NCI-H187 (cell line): ENCODE measurements at places on chromosomes 11 and 22.

GRCh38 chr11:65581928-65582327, 6.1 kb downstream of the EHBP1L1 start:
- no peak for DNase-seq

DNA sequence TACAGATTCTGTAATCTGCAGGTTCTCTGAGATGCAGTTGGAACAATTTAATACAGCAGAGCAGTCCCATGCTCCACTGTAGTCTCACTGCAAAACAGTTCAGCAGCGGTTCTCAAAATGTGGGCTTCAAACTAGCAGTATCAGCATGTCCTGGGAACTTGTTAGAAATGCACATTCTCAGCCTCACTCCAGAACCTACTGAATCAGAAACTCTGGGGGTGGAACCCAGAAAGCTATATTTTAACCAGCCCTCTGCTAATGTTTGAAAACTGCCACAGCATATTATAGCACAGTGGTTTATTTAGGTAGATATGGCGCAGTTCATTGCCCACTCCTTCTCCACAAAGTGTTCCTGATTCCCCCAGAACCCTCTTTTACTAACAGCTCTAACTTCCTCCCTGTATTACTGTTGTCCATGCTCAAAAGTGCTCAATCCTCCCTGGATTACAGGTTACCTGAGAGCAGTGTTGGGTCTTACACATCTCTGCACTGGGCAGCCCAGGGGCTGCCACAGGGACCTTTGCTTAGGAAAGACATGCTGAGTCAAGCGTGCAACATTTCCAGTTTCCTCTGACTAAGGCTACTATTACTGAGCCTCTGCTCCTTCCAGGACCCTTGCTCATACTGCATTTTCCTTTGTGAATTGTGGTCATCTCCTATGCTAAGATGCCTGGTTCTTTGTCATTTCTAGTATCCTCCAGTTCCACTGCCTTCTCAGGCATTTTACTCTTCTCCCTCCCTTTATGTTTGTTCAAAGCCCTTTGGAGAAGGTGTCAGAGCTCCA, 7.7 kb upstream of the DGAT2 start:
- DNase-seq, result no peak

DNA sequence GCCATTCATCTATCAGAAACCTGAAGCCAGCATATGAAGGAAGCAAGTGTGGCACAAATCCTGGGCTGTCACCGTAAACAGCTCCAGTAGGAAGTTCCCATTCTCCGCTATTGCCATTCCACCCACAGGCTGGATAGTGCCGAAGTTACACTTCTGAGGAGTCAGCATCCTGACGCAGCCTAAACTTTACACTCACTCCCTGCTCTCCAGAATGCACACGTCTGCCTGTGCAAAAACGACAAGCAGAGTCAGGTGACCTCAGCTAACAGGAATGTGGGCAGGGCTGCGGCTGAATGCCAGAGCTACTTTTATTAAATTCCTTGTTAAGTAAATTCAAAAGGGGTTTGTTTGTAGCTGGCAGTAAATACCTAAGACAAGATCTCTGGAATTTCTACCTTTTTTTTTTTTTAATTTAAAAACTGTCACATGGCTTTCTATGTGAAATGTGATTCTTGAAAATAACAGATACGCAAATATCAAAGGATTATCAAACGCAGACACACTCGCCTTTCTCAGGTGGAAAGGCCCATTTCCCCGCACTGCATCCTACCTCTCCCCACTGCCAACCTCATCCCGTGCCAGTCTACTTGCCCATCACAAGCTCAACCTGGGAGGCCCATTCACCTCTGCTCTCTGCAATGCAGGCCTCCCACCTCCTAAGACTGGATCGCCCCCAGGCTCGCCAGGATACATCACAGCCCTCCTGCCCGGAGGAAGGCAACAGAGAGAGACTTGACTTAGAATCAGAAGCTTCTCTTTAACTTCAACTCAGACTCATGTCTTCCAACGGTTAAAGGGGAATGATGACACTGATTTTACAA, 33.5 kb downstream of the NFRKB start:
- DNase-seq, result no peak

DNA sequence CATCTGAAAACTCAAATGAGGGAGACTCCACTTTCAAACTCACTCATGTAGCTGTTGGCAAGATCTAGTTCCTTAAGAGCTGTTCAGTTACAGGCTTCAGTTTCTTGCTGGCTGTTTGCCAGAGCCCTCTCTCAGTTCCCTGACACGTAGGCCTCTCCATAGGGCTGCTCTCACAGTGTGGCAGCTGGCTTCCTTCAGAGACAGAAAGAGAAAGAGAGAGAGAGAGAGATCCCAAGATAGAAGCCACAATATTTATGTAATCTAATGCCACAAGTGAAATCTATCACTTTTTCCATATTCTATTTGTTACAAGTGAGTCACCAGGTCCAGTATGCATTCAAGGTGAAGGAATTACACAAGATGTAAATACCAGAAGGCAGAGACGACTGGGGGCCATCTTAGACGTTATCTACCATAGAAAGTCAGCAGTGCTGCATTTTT, 168.8 kb downstream of the RCN1 start:
- no peak for DNase-seq

DNA sequence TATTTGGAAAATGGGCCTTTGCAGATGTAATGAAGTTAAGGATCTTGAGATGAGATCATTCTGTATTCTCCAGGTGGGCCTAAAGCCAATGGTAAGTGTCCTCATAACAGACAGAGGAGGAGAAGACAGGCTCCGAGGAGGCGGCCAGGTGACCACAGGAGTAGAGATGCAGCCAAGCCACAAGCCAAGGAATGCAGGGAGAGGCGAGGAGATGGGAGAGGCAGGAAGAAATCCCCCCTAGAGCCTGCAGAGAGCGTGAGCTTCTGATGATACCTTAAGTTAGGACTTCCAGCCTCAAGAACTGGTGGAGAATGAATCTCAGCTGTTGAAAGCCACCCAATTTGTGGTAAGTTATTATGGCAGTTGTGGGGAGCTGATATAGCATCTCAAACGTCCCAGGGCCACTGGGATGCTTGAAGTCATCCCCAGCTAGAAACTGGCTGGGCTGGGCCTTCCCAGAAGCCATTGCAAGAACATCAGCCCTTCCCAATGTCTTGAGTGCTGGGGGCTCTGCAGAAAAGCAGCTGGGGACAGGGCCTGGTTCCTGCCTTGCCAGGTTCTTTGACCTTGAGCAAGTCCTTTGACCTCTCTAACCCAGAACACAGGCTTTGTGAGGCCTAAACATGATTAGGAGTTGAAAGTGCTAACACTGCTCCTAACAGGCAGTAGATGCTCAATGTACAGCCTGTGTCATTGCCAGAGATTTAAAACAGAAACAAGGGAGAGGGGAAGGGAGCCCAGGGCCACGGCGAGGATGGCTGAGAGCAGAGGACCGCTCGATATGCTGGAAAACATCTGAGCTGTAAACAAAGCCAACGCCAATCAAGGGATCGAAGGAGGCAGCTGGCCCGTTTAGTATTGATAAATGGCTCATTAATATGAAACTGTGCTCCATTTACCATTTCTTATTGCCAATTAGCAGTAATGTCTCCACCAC, 632.3 kb downstream of the TBC1D22A start:
- no peak for DNase-seq

GRCh38 chr22:42926104-42926503, 69.0 kb upstream of the ARFGAP3 start:
- DNase-seq, result no peak

- DNase-seq, result no peak
Measured at GRCh38 chr11:119316729-119317591, at the start of gene MCAM. Gene MCAM, minus strand, starts transcription at chr11:119317130. Its CDS starts 29 bp downstream, at chr11:119317101.

- no peak for DNase-seq
Measured at GRCh38 chr11:129611661-129612446, 203.8 kb upstream of the TMEM45B start.

DNA sequence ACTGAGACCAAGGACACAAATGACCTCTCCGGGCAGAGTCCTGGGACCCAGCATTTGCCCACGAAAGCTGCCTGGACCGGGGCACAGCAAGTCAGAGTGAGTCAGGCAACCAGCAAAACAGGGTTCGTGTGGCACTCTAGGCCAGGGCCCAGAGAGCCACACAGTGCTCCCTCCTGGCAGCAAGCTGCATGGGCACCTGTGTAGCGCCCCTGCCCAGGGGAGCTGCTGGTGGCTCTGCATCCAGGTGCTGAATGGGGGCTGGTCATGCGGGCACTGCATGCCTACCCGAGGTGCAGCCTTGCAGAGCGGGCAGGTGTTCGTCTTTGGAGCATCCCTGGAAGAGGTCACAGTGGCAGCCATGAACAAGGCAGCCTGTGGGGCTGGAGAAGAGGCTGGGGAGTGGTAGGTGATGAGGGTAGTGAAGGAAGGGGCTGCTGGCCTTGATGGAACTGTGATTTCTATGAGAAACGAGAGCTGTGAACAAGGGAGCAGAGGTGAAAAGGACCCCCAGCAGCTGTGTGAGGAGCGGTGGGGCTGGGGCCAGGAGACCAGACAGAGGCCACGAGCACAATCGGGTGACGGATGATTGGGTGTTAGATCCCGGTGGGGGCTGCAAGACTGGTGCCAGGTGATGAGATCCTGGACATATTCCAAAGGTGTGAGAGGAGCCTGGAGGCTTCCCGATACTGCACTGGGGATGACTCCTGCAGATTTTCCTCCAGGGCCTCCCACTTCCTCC, 63.3 kb downstream of the DGCR2 start:
- no peak for DNase-seq

DNA sequence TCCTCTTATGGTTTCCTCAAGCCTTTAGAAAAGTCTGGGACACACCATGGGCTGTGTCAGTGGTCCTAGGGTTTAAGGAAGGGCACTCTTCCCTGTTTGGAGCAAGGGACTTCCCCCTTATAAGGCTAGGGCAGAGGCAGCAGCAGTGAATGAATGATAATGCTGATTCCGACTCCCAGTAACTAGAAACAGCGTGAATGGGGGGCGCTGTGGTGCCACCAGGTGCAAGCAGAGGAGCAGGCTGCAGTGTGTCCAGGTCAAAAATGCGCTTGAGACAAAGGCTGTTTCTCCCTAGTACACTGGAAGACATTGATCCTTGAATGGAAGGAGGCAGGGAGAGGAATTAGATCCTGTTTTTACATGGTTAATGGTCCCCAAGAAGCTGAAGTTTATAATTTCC, 11.6 kb upstream of the RIC3 start:
- no peak for DNase-seq

DNA sequence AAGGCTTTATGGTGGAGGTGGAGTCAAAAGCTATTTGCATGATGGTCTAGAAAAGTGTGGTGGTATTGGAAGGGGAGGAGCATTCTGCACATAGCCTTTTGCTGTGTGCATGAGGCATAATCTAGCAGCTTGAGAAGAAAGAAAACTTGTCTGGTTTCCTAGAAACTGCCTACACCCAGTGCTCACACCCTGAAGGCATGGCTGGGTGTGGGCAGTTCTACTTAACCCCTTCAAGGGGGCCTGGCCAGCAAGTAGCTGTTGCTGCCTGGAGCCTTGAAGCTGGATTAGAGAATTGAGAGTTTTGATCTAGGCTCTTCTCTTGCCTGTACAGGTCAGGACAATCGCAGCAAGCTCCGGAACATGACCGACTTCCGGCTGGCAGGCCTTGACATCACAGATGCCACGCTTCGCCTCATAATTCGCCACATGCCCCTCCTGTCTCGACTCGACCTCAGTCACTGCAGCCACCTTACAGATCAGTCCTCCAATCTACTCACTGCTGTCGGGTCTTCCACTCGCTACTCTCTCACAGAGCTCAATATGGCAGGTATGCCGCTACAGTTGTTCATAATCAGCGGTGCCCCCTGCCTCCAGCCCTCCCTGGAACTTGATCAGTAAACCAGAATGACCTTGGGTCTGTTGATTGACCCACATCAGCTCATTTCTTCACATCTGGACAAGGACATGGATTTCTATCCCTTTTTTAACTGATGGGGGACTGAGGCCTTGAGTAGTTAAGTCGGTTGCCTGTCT, 12.2 kb upstream of the GRK2 start:
- DNase-seq, result no peak

GRCh38 chr11:126347751-126348668, 7.5 kb upstream of the ST3GAL4 start:
- no peak for DNase-seq

- no peak for DNase-seq
Measured at GRCh38 chr11:1171223-1171984, 13.7 kb downstream of the MUC5AC start.

DNA sequence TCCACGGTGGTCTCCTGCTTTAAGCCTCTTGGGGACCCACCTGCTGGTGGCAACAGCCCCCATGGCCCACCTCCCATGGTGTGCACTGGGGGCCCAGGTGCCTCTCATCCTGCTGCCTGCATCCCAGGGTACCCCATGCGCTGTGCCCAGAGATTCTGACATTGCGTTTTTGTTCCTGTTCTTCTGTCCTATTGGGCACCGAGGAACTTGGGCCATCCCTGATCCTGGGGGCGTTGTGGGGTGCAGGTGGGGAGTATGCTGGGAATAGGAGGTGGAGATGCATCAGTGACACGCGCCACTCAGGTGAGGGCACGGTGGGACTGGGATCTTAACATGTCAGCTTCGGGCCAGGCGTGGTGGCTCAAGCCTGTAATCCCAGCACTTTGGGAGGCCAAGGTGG, 12.4 kb upstream of the NAP1L4 start:
- no peak for DNase-seq

DNA sequence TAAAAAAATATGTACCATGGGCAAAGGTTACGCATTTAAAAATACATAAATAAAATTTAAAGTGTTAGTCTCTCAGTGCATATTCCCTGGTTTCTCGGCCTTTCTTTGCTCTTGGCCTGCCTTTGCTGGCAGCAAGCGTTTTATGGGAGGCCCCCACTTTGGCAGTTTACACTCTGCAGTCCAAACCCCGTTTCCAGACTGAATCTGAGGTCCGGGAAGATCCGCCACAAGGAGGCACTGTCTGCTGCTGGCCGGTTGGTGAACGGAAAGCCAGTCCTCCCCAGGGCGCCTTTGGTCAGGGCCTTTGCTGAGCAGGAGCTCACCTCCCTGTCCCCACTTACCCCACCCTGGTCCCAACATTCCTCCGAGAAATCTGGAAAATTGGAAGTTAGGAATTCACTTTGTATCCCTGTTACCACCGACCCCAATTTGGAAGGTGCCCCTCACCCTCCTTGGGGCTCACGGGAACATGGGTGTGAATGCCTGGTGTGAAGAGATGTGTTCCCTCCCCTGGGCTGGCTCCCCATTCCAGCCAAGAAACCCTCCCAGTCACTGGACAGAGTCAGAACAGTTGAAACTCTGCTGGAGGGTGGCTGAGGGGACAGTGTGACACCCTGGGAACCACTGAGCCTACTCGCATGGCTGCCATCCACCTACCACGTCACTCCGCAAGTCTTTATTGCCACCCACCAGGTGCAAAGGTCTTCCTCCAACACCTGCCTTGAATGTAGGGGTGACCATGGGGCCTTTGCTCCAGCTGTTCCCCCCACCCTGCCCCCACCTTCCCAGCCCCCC, 9.4 kb upstream of the SF1 start:
- DNase-seq, result no peak
